HL-60 (cell line): ENCODE measurements at places on chromosomes 12 and 14.

DNA sequence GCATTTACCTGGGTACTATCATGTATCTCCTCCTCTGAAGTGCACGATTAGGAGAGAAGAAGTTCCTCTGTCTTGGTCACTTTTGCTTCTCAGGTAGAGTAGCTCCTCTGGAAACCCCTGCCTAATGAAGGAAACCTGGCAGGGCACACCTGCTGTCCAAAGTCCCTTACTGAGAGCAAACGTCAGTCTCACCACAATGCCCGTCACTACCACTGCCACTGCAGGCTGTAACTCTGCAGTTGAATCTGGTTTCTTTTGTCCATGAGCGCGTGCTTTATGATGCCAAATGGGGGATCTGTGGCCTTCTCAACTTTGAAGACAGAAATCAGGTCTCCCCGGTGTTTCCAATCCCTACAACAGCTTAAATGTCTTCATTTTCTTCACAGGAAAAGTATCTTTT, 1068.6 kb downstream of the BCL11B start:
- no peak for DNase-seq

GRCh38 chr12:124875803-124876132, 12.1 kb upstream of the SCARB1 start:
- no peak for DNase-seq

DNA sequence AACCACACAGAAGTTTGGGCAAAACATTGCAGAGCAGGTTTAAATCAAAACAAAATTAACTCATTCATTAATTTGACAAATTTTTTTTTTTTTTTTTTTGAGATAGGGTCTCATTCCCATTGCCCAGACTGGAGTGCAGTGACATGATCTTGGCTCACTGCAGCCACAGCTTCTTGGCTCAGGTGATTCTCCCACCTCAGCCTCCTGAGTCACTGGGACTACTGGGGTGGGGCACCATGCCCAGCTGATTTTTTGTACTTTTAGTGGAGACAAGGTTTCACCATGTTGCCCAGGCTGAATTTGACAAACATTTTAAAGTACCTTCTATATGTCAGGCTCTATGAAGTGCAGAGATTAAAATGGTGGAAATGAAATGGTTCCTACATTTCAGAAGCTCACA, 257.1 kb upstream of the NPAS3 start:
- DNase-seq = no peak

DNA sequence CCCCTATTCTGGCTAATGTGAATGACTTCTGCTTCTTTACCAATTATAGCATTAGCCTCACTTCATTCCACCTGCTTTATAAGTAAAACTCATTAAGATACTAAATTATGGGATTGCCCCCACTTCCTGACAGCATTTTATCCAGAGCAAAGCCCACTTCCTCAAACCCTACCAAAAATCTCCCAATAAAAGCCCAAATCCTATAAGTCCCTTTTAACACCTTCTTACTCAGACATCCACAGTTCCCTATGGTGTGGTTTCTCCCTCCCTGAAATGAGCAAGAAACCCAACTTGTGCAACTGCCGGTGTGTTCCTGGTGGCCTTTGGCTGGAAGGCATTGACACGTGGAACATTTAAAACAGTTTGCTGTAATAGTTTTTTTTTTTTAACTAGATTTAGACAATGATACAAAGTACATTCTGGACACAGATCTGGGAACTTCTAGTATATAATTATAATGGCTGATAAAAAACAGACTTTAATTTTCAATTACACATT, 53.1 kb downstream of the BRMS1L start:
- DNase-seq = peak; percentile 18

DNA sequence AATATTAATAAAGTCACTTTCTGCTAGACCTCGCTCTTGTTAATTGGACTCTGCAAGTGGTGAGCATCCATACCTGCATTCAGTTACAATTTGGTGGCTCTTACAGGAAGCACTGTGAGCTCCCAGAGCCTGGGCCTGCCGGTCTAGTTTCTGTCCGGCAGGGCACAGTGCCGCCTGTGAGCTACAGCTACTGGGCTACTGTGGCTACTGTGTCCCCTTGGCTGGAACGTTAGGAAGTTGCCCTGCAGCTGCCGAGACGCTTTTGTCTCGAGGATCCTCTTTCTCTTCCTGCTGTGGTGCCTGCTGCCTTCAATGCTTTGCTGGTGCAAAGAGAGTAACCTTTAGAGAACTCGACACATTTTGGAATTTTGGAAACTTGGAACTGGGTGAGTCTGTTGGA, 44.6 kb upstream of the PTGDR start:
- no peak for DNase-seq

GRCh38 chr14:64069634-64070359, 217.0 kb downstream of the SYNE2 start:
- no peak for DNase-seq

- DNase-seq = peak; percentile 99
Observed at GRCh38 chr14:58297762-58298476, 436 bp upstream of the ARID4A start.

DNA sequence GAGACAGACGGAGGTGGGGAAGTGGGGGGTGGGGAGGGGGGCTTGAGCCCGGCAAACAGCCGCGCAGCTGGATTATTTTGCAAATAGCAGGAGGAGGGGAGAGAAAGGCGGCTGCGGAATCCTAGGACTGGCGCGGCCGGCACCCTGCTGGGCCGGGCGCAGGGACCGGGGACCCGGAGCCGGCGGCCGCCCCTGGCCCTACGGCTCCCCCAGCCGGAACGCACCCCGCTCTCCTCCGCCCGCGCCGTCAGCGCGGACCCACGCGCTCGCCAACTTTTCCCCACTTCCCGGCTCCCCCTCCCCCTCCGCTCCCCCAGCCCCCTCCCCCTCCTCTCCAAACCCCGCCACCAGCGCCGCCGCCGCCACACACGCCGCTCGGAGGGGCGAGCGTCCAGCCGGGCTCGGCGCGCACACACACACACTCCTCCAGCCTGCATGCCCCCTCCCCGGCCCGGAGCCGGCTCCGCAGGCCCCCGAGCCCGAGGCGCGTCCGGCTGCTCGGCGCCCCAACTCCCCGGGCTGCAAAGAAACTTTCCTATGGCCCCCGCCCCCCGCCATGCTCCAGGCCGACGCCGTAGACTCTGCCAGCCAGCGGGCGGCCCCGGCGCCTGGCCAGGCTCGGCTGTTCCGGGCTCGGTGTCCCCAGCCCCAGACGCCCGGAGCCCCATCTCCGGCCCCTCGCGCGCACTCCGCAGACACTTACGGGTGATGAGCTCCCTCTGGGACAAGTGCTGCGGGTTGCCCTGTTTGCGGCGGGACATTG, 1.4 kb downstream of the BCL11B start:
- no peak for DNase-seq

- DNase-seq = no peak
Observed at GRCh38 chr14:97298331-97298730, 501.1 kb downstream of the VRK1 start.

DNA sequence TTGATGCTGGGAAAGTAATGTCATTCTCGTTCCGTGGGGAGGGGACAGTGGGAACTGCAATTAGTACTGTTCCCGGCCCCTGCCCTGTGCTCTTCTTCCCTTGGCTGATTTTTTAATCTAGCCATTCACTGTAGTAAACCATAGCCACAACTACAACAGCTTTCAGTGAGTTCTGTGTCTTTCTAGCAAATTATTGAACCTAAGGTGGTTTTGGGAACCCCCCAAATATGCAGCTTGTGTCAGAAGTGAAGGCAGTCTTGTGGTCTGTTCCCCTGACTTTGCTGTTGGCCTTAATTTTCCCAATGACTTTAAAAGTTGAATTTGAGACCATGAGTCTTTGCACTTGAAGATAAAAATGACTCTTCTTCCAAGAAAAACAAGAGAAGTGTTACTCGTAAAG, 114.3 kb upstream of the ETV6 start:
- DNase-seq = no peak

- DNase-seq = no peak
Observed at GRCh38 chr12:19893514-19893913, 454.2 kb downstream of the AEBP2 start.

GRCh38 chr14:51318813-51319597, 79.0 kb downstream of the TMX1 start:
- no peak for DNase-seq

- no peak for DNase-seq
Observed at GRCh38 chr14:76997257-76997970, 31.1 kb downstream of the IRF2BPL start.

DNA sequence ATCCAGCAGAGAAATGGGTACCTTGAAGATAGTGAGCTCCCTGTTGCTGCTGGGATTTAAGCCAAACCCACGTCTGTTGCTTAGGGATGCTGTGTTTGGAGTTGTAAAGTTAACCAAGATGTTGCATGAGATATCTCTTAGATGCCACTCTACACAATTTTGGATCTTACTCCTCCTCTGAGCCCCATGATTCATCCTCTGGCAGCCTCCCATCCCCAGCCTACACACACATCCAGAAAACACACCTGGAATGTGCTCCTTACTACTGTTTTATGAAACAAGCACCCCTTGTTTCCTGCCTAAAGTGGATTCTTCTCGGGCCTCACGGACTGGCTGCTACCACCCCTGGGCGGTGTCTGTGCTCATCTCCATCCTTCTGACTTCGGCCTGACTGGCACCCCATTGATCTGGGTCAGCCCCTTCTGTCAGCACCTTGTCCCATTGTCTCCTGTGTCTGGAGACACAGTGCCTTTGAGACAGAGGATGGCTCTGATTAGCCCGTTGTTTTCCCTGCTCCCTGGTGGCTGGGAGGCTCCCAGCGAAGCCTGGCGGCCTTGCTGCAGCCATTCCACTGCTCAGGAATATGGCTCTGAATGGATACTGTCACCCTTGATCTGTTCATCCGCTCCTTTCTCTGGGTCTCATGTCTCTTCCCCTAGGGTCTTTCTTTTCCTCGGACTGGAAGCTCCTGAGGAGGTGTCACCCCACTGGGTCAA, 24.3 kb downstream of the TSPAN9 start:
- no peak for DNase-seq

DNA sequence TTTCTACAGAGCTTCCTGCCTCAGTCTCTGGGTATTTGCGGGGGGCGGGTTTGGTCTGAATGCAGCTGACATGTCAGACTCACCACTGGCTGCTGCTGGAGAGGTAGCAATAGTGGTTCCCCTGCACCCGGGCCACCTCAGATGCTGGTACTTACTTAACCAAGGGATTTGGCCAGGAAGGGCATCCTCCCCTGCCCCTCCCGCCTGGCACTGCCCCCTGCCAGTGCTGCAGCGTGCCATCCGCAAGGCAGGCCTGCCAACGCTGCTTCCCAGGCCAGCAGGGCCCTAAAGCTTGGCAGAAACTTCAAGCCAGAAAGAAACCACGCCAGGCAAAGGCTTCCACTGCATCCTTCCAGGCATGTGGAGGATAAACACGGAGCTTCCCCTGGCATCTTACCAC, 22.1 kb downstream of the RAB35 start:
- DNase-seq = no peak

DNA sequence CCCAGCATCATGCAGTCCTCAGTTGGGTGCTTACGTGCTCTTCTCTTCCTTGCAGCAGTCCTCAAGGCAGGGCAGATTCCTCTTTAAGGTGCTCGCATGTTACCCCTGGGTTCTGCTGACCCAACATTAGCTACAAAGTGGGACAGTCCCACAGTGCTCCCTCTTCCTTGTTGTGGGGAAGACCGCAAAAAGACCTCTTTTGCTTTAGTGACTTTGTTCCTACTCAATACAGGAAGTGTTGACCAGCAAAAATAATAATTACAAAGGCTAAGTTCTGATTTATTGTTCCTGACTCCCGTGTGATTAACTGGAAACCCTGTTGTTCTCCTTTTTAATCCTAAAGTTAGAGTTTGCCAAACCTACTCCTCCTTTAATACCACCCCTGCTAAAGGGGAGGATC, 13.7 kb downstream of the PIGH start:
- DNase-seq = no peak

GRCh38 chr12:55188974-55189556, 31.8 kb upstream of the OR10A7 start:
- DNase-seq = peak; percentile 75

- no peak for DNase-seq
Observed at GRCh38 chr14:77805706-77806105, 5.8 kb downstream of the ADCK1 start.

GRCh38 chr14:73795974-73796373, 55.7 kb upstream of the PTGR2 start:
- no peak for DNase-seq

- no peak for DNase-seq
Observed at GRCh38 chr12:75577812-75578211, 66.4 kb upstream of the KRR1 start.

DNA sequence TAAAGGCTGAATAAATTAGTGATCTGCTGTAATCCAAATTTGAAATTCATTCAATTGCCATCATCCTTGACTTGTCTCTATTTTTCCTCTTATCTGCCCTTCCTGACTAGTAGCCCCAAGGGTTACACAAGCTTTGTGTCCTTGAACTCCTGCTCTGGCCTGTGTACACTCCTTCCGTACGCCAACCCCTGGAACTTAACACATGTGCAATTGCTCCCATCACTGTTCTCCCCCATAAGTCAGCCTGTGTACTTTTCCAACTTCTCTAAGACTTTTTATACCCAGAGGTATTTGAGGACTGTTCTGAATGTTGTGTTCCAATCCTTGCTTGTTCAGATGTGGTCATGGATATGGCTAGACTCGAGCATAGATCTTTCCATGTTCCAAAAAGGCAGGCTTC, 171.1 kb upstream of the G2E3 start:
- no peak for DNase-seq

DNA sequence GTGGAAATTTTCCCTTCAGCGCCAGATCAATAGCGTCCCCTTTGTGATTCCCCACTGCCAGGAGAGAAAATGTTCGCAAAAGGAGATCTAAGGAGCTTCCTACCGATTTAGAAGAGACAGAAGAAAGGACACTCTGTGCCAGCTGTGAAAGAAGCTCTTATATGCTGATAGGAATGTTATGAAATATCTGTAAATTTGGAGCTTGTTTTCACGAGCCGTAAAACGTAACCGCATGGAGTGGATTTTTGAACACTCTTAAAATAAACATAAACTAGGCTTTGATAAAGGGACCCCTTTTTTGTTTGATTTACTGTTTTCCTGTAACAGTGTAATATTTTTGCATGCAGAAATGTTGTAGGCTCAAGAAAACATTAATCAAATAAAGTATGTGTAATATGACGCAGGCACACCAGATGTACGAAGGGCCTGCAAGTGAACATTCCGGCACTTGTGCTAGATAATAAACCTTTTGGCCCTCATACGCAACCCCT, 346.8 kb downstream of the ETNK1 start:
- DNase-seq = no peak

DNA sequence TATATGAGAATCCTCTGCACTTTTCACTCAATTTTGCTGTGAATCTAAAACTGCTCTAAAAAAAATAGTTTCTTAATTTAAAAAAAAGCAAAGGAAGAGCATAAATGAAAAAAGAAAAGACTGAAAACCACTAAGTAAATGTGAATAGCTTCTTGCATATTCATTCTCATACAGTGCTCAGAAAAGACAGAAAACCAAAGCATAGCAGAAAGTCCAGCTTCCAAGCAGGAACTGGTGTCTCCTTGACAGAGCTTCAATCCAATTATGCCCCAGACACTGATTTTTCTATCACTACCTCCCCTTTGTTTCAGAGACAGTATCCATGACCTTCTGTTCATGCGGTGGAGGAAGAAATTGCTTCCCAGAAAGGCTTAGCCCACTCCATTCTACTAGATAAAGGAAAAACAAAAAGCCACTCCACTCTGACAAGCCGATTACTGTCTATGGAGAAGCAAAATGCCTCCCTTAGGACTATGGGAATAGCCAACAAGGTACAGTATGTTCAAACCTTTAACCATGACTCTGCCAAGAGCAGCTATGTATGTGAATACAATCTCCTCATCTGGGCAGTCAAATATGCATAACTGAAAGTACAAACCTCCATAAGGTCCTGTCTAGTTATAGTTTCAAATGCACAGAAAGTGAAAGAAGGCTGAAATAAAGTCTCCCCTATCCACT, 40.6 kb downstream of the ATF7 start:
- no peak for DNase-seq

- no peak for DNase-seq
Observed at GRCh38 chr14:68695856-68696255, 97.0 kb downstream of the ZFP36L1 start.
